HCEC 1CT (cell line): ENCODE measurements at places on chromosomes 12 and 14.

DNA sequence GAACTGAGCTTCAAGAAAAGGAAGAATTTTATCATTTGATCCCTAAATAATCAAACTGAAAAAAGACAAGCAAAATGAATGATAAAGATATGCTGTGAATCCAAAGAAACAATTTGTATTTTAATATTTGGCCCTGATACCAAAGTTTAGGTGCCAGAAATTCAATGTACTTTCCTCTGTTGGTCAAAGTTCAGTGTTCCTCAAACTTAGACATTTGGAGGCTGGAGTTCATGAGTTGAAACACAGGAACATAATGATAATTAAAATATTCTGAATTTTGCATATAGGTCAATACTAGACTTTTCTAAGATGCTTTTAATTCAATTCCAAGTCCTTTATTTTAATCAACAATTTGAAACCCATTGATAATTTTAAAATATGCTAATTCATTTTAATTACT is 1007.7 kb upstream of the ATXN7L3B start:
- DNase-seq: no peak

- no peak for DNase-seq
These were observed 39.8 kb downstream of the TMPRSS12 start for GRCh38 chr12:50882563-50882962.

DNA sequence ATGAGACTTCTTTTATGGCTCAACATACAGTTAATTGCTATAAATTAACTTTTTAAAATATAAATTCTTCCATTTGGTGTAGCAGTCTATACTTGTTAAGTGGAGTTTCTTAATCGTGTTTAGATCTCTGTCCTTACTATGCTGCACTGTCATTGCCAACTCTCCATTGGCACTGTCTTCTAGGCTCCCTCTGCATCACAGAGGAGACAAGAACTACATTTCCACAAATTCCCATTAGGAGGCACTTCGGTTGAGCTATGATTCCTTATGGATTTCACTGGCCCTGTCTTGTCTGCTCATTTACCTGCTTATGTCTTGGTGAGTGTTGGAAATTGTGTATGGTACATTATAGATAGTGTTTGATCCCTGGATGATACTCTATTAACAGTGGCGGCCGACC is 630.9 kb upstream of the ATXN7L3B start:
- no peak for DNase-seq

DNA sequence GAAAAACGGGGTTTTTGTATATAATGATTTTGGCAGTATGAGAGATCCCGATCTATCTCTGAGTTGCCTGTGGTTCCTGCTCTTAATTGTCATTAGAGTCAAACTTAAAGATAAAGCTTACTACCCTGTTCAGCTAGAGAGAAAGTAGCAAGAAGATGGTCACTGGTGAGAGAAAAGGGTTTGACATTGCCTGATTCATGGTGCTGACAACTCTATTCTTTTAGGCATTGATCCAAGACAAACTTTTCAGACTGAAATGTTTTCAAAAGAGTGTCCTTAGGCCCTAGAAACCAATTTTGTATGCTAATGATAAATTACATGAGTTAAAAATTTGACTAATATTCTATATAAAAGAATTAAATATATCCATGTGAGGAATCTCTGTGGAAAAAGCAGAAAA is 35.1 kb downstream of the PELI2 start:
- DNase-seq: no peak

- DNase-seq: no peak
These were observed 119.8 kb downstream of the ASCL1 start for GRCh38 chr12:103077108-103077773.

DNA sequence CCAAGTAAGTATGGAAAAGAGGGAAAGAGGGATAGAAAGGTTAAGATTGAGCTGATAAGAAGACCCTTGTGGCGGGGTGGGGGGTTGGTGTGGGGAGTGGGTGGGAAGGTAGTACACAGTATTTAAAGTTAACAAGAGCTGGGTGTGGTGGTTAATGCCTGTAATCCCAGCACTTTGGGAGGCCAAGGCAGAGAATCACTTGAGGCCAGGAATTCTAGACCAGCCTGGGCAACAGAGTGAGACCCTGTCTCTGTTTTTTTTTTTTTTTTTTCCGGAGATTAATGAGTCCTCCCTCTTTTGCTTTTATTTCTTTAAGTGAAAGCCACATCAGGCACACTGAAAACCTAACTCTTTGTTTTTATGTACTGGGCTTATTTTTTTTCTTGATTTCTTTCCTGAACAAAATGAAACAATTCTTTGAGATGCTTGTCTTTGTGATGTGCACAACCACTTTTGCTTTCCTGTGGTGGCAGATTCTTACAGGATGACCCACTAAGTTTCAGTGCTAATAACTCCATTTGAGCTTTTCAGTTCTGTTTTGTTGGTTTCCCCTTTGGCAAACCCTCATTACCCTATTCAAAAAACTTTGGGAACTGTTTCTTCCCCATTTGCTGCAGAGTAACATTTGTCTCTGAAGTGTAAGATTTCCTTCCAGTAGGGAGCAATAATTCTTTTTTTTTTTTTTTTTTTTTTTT is 54.8 kb downstream of the WNK1 start:
- DNase-seq: no peak

DNA sequence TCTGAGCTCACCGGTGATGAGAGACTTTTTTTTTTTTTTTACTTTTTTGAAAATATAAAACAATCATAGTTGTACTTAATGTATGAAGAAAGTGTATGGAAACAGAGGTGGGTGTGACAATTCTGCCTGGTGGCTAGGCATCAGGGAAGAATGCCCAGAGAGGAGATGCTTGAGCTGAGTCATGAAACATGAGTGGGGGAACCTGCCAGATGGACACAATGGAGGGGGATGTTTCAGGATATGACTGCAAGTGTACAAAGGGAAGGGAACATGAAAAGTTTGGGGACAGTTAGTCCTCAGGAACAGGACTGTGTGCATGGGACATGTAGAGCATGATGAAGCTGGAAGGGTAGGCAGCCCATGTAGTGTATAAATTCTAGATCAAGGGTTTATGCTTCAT is 274.2 kb upstream of the E2F7 start:
- peak; percentile 46 for DNase-seq

DNA sequence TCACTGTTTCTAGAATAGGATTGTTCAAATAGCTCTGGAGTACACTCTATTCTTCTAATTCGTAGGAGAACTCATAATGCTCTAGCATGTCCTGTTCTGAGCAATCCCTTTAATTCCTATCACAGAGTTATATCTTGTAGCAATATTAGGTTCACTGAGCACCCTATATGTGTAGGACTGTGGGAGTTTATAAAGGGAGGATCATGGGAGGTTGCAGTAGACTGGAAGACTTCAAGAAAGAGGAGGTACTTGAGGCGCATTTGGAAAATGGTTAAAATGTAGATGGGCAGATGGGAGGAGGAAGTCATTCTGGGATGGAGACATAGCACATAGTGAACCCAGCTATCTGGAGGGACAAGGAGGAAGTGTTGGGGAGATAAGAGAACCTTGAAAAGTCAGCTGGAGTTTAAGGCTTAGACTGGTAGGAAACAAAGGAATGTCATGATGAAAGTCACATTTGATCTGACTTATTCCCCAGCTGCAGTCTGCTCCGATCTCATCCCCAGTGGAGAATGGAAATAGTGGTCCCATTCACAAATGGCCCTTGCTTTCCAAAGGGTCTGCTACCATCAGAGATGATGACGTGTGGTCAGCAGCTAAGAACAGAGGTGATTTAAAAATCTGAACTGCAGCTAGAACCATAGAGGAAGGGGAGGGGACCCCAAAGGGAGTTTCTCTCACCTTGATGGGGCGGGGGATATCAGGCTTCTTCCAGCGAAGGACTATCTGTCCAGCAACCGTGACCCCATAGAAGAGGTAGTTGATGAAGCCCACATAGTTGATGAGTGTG is 10.1 kb upstream of the CEBPE start:
- no peak for DNase-seq

GRCh38 chr12:6341417-6342139 is at the start of gene TNFRSF1A:
TSS of gene TNFRSF1A (minus strand) at chr12:6342076. CDS start at chr12:6341814, 262 bp downstream.
- DNase-seq: peak; percentile 83

- peak; percentile 47 for DNase-seq
These were observed 37.5 kb downstream of the SLC38A4 start for GRCh38 chr12:46788072-46788887.

DNA sequence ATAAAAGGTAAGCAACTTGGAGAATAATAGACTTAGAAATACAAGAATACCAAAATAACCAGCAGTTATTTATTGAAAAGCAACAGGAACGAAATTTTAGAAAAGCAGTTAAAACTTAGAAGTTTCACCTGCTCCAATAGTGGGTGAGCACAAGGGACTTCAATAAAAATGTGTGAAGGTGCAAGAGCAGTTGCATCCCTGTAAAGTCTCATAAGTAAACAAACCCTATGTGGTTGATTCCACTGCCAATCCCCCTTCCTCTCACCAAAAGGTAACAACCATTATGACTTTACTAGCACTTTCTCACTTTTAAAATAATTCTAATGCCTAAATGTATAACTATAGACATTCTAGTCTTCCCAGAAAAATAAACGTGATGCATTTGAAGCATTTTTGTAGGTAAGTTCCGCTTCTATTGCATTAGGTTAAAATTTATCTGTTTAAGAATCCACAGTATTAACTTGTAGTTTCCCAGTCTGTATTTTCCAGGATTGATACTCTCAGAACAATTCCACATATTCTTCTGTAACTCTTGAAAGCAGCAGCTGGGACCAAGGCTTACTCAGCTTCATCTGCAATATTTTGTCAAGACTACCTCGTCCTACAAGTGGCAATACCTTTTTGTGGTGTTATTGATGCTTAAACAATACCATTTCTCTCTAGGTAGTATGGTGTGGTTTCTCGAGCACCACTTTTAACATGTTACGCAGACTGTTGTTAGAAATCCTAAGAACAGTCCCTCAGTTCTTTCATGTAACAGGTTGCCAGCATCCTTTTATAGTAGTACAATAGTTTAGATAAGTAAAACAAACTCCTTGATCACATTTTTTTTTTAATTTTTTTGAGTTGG is 32.1 kb downstream of the HNRNPC start:
- DNase-seq: no peak

DNA sequence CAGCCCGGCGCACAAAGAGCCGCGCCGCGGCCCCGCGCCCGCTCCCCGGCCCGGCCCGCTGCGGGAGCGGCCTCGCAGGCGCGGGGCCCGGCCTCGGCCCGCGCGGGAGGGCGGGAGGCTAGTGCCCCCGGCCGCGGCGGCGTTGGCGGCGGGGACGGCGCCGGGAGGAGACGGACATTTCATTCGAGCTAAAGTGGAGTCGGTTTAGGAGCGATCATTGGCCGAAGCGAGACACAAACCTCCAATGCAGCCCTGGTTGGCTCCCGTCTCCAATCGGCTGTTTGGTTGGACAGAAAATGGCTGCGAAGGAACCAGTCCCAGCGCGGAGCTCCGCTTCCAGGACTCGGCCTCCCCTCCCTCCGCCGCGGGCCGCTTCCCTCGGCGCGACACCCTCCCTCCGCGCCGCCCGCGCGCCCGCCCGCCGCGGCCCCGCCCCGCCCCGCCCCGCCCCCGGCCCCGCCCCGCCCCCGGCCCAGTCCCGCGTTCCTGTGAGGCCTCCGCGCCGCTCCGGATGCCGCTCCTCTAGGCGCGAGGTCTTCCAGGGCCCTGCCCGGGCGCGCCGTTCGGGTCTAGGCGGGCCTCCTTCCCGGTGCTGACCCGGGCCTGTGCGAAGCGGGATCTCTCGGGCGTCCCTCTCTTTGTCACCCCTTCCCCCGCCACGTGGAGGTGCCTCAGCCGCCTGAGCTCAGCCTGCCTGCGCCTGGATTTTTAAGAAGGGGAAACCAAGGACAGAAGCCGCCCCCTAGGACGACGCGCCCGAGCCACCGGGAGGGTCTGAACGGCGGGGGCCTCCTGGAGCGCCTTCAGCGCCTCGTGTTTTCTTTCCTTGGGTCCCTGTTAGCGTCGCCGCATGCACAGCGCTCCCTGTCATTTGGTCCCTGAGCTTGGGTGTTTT is at the start of gene NFYB:
Gene NFYB, minus strand, starts transcription at position 309 of the 895 bp plus-strand sequence. CDS start 2,757 bp downstream, outside the sequence.
- peak; percentile 95 for DNase-seq

GRCh38 chr12:89348894-89349699 is 3.2 kb downstream of the DUSP6 start:
- DNase-seq: no peak

- peak; percentile 73 for DNase-seq
These were observed 26.6 kb upstream of the MDM1 start for GRCh38 chr12:68358532-68359485.

DNA sequence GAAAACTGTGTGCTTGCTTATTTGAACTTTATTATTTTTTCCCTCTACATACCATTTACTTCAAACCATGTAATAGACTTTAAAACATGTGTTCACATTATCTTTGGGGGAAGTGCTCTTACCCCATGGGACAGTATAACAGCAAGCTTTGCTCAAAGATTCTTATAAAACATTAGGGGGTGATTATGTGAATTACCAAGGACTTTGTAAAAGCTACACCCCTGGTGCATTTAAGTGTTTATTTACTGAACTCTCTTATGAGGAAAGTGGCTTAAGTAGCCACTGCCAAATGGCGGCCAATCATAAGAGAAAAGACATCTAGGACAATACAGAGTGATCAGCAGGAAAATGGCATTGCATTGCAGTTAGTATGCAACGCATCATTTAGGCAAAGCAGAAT is 70.3 kb downstream of the CAPZA3 start:
- no peak for DNase-seq

GRCh38 chr14:96623676-96624484 is 121.7 kb downstream of the PAPOLA start:
- no peak for DNase-seq

DNA sequence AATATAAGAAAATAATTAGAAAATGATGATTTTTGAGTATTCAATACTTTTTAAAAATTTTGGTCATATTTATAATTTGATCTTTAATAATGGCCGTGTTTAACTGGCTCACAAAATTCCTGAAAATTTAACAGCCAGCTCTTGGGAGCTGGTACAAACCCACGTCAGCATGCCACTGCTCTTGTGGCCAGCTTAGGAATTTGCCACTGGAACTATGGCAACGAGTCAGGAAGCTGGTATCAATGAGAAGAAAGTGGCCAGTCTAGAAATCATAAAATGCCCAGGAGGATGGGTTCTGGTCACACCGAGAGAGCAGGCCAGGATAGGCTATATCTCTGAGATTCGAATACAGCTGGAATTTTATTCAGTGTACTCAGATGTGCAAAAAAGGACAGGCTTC is 72.2 kb upstream of the PLEKHG3 start:
- DNase-seq: no peak
